Activated CD4-positive, alpha-beta T cell treated with anti-CD3 and anti-CD28 coated beads for 4 hours (primary cell): ENCODE measurements at places on chromosomes 12 and 14.

- no peak for DNase-seq
Measured at GRCh38 chr12:127411166-127411915, 855.6 kb upstream of the TMEM132C start.

DNA sequence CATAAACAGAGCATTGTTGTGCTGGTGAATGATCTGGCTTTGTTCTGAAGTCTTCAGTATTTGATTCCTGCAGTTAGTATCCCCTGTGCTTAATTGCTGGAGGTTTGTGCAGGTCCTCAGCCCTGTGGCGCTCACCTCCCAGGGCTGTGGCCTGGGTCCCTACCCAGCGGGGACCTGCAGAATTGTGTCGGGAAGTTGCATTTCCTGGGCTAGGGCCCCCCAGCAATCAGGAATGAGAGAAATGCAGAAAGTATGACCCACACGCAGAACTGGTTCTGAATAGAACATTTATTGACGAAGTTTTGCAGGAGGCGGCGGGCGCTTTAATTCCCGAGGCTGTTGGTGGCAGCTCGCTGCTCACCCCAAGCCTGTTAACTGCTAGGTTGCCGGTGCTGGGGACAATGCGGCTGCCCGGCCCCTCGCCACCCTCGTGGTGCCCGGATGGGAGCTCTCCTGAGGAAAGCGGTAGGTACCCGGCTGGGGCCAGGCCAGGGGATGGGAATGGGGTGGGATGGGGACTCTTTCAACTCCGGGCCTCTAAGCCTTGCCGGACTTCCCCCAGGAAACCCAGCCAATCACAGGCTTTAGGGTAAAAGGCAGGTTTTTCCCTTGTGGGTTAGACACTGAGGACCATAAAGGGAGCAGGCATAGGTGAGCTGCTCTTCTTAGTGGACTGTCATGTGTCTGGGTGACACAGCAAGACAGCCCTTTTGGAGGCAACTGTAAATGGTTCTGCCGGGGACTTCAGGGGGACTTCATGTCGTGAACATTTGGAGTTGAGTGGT, 11.6 kb downstream of the PLEKHG3 start:
- DNase-seq = no peak

- no peak for DNase-seq
Measured at GRCh38 chr14:100729982-100730381, 3.3 kb downstream of the DLK1 start.

DNA sequence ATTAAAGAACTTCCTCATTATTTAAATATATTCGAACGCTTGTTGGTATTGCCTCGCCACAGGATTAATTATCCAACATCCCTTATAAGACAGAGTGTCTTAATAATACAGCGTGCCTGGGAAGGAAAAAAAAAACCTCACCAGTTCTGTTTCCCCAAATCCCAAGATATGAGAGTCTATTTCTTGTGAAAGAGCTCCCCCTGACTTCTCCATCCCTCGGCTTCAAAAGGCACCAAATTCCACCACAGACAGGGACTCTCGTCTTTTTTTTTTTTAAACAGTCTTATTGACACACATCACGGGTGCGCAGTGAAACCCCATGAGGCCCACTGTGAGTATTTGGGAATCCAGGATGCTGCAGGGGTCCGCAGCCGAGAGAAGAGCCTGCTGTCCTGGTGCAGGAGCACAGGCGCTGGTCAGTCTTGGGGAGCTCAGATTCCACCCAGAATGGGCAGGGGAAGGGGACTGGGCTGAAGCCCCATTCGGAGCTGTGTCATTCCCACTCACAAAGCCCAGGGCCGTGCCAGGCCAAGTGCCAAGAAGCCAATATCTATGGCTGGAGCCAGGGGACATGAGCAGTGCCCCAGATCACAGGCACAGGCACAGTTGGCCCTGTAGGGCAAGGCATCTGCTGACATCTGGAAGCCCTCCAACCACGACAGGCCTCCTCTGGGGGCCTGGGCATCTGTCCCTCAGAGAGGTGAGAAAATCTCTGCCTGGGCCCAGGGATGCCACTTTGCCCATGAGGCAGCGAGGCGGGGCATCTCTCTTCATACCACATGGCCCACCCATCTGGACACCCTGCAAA, 71.9 kb downstream of the BCL11B start:
- no peak for DNase-seq

DNA sequence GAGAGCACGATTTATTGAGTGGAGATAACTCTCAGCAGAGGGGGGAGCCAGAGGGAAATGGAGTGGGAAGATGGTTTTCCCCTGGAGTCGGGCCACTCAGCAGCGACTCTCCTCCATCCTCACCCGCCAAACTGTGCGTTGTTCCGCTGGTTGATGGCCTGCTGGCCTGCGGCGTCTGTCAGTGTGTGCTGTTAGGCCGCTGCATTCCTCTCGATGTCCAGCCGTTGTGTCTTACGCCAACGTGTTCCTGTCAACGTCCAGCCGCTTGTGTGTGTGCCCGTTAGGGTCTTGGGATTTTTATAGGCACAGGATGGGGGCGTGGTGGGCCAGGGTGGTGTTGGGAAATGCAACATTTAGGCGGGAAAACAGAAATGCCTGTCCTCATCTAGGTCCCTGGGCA, 69.2 kb downstream of the PTPRQ start:
- DNase-seq = no peak

DNA sequence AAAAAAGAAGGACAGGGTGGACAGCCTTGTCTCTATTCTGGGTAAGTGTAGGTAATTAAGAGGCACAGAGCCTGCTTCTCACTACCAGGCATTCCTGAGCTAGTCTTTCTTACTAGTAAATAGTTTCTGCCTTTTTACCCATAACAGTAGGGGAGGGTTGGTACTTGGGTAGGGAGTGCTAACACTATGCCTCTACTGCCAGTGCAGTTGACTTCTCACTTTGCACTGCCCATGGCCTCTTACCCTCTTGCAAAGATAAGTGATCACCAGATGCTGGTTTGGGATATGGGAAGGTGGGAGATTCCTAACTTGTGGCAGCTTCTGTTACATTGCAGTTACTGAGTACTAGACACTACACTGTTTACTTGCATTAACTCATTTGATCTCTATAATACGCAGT, 11.6 kb downstream of the AHSA1 start:
- DNase-seq = no peak

GRCh38 chr12:51714666-51715065, 123.6 kb downstream of the SCN8A start:
- no peak for DNase-seq

DNA sequence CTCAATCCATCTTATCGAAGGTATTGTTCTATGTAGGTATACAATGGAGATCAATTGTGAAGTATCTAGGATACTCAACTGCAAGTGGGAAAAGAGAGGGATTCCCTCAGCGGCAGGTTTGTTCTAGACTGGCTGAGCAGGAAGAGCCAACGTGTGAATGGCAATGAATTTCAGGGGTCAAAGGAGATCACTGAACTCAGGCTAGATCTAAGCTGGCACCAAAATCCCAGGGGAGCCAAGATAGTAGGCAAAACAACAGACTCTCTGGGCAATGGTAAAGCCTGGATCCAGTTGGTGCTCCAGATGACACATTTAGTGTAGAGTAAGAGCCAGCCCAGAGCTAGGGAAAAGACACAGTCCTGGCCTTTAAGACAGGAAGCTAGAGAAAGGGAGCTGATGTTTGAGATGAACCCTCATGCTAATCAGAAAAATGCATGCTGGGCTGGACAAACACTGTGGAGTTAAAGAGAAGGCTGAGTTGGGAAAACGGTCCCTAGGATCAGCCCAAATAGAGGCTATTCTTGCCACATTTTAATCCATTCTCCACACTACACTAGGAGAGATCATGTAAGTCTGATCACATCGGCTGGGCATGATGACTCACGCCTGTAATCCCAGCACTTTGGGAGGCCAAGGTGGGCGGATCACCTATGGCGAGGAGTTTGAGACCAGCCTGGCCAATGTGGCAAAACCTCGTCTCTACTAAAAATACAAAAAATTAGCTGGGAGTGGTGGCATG, 45.6 kb downstream of the EFCAB11 start:
- no peak for DNase-seq

GRCh38 chr14:56953884-56954283, 143.6 kb upstream of the OTX2 start:
- no peak for DNase-seq

DNA sequence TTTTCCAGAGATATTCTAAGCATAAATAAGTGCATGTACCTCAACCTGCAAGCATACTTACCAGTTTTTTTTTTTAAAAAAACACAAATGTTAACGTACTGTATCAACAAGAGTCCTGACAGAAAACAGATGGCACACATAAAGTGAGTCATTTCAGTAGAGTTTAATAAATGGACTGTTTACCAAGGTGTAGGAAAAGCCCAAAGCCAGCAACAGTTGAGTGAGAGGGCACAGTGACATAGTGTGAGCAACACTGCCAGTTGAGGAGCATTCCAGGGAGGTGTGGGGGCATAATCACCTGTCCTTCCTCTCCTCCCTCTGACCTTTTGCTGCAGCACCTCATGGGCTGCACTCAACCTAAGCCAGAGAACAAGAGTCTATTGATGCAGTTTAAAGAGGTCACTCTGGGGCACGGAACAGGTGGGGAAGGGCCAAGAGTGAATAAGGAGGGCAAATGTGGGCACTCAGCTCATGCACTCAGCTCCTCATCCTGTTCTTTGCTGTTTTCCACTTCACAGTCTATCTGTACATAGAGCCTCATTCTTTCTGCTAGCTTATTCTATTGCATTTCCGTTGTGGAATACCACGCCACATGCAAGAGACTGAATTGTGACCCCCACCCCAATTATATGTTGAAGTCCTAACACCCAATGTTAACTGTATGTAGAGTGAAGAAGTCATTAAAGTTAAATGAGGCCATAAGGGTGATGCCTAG, 29.3 kb downstream of the DHRS2 start:
- no peak for DNase-seq

DNA sequence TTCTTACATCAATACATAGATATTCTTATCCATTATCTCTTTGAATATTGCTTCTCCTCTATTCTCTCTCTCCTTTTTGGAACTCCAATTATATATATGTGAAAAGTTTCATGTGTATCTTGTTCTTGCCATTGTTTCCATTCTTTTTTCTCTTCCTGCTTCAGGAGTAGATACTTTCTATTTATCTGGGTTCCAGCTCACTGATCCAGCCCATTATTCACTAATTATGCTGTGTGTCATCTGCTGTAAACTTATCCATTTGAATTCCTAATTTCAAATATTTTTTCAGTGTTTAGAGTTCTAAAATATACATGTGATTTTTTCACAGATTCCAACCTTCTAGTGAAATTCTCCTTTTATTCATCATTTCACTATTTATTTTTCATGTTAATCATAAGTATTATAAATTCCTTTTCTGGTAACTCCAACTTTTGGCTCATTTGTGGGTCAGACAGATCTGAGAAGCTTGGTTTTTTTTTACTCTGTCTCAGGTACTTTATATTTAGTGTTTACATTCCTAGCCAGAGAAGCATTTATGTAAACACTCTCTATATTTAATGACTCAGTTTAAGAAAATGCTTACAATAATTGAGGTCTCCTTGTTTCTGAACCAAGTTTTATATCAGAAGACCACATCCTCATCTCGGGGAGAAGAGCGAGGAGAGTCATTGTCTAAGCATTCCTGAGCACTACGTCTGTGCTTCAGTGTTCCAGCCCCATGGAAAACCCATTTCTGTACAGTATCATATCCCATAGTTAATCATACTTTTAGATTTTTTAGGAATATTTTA, 15.9 kb upstream of the AMIGO2 start:
- DNase-seq = no peak

DNA sequence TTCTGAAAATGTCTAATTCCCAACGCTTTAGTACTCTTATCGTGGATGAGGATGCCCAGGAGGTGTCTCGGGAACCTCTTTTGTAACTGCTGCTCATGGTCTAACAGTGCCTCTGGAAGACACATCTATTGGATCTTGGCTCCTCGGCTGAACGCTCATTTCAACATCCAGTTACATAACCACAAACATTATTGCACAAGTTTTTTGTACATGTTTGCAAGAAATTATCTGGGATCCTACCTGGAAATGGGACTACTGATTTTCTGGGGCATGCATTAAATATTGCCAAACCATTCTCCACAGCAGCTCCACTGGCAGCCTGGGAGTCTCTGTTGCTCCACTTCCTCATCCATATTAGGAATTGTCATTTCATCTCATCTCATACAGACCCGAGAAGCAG, 117.5 kb upstream of the EVL start:
- no peak for DNase-seq

DNA sequence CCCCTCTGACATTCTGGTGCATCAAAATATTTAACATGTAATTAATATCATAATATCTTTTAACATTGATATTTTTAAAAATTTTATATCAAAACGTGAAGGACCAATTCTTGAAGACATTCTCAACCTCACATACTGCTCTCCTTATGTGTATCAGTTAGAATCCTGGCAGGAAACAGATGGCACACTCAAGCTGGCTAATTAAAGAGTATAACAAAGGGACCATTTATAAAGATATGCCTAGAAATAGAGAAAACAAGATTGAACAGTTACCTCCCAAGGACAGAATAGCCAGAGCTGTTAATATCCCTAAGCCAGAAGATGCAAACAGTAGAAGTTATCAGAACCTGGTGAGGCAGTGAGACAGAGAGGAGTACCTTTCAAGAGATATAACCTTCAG, 368.7 kb downstream of the NELL2 start:
- DNase-seq = no peak

- DNase-seq = no peak
Measured at GRCh38 chr14:91075553-91075952, 15.1 kb upstream of the RPS6KA5 start.

GRCh38 chr12:40158592-40159111, 52.8 kb upstream of the SLC2A13 start:
- no peak for DNase-seq
